ENCODE measurements at places on chromosomes 1 and 21. TPM values are rescaled to one million over a fixed set of nuclear protein-coding genes. Genes with fewer than 3 reads are reported as not detected.

OR14K1 gene
- polyA plus RNA-seq = not detected

SPATA1 gene
- polyA plus RNA-seq = 0.22 TPM

IVL gene
- polyA plus RNA-seq = not detected

- DNase-seq = no peak
- H3K4me3 ChIP-seq = no peak overlapping the region
- H3K27me3 ChIP-seq = no peaks in the 10 kb centered on the region
- no peaks in the 10 kb centered on the region for H3K36me3 ChIP-seq
- no peak overlapping the region for H3K27ac ChIP-seq
- H3K4me1 ChIP-seq = no peaks in the 10 kb centered on the region
Measured at GRCh38 chr1:12113433-12114339, 50.6 kb downstream of the TNFRSF8 start.

RIMKLA gene
- polyA plus RNA-seq = 0.19 TPM

DNA sequence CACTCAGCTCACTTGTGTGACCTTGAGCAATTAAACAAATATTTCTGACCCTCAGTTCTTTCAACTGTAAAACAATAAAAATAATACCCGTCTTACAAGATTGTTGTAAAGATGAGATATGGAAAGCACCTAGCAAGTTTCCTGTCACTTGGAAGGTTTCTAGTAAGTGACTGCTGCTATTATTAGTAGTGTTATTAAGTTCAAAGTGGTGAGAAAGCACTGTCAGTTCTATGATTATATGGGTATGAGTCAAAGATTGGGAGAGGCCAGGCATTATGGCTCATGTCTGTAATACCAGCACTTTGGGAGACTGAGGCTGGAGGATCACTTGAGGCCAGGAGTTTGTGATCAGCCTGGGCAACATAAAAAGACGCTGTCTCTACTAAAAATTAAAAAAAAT, 145.4 kb downstream of the C1orf21 start:
- DNase-seq = no peak

ATAD3A gene
- 2.8 TPM for polyA plus RNA-seq

DNA sequence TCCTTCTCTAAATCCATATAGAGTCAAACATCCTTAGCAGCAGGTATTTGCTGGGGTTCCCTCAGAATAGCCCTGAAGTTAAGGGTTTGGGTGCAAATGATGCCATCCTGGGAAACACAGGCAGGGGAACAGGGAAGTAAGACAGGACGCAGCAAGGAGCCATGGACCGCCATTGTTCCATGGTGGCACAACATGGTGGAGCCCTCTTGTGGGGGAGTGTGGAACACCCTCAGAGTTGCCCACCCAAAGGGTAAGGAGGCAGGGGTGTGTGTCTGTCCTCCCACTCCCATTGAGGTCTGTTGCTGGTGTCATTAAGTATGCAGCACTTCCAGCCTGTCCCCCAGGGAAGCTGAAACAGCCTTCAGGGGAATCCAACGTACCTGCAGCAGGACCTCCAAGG, 20.4 kb upstream of the RCAN1 start:
- no peaks in the 10 kb centered on the region for H3K27me3 ChIP-seq
- H3K4me3 ChIP-seq = no peak overlapping the region
- H3K36me3 ChIP-seq = no peaks in the 10 kb centered on the region
- H3K4me1 ChIP-seq = no peaks in the 10 kb centered on the region

MARK1 gene
- polyA plus RNA-seq = 8.1 TPM

PTGS2 gene
- 2.4 TPM for polyA plus RNA-seq

CFAP57 gene
- polyA plus RNA-seq = 0.40 TPM

- no peak overlapping the region for H3K27ac ChIP-seq
- H3K27me3 ChIP-seq = no peaks in the 10 kb centered on the region
- no peak overlapping the region for H3K4me3 ChIP-seq
Measured at GRCh38 chr1:196094821-196095220, 513.4 kb downstream of the KCNT2 start.

GRCh38 chr1:15110867-15111230, 42.7 kb upstream of the TMEM51 start:
- no peak for DNase-seq
- no peak overlapping the region for H3K27ac ChIP-seq
- H3K27me3 ChIP-seq = no peaks in the 10 kb centered on the region
- no peaks in the 10 kb centered on the region for H3K4me1 ChIP-seq
- H3K4me3 ChIP-seq = no peak overlapping the region
- no peaks in the 10 kb centered on the region for H3K36me3 ChIP-seq

HES2 gene
- polyA plus RNA-seq = not detected

- no peak overlapping the region for H3K4me3 ChIP-seq
- DNase-seq = no peak
- no peaks in the 10 kb centered on the region for H3K4me1 ChIP-seq
- no peaks in the 10 kb centered on the region for H3K27me3 ChIP-seq
- no peak overlapping the region for H3K27ac ChIP-seq
Measured at GRCh38 chr1:118158924-118159323, 26.1 kb downstream of the SPAG17 start.

PRKCZ gene
- polyA plus RNA-seq = 5.3 TPM

EDARADD gene
- polyA plus RNA-seq = 0.29 TPM

GRCh38 chr1:215360758-215361157, 206.3 kb upstream of the KCTD3 start:
- H3K36me3 ChIP-seq = no peaks in the 10 kb centered on the region
- DNase-seq = no peak
- H3K27ac ChIP-seq = no peak overlapping the region
- H3K27me3 ChIP-seq = no peaks in the 10 kb centered on the region
- no peak overlapping the region for H3K4me3 ChIP-seq

DNA sequence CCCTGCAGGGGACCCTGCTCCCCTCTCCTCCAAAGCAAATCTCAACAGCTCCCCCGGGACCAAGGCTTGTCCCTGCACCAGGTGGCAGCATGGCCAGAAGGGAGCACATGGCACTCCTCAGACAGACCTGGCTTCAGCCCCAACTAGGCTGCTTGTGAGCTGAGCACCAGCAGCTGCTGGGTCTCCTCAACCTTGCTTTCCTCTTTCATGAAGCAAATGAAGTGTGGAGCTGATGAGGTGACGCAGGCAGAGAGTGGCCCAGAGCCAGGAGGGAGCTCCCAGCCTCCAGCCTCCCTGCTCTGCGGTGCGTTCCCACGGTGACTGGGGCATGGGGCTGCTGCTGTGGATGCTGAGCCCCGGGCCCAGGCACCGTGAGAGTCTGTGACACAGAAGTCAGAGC, 34.0 kb downstream of the MEGF6 start:
- H3K4me3 ChIP-seq = no peak overlapping the region
- no peak overlapping the region for H3K27ac ChIP-seq
- DNase-seq = no peak

FMO2 gene
- polyA plus RNA-seq = 5.8 TPM

- no peak within 1 kb of the TSS for H3K4me3 ChIP-seq
- H3K27me3 ChIP-seq = no peaks in the 10 kb centered on the region
- H3K36me3 ChIP-seq = no peaks in the 10 kb centered on the region
- H3K27ac ChIP-seq = no peak within 1 kb of the TSS
Measured at GRCh38 chr1:158398818-158399514, at the start of gene OR10T2. Gene OR10T2 (minus strand): TSS chr1:158399466. CDS start chr1:158399466, 0 bp downstream.

ZNF672 gene
- polyA plus RNA-seq = 7.3 TPM

Data from ovary (tissue), 10 donors.